Activated T-cell treated with anti-CD3 and anti-CD28 coated beads, Interleukin-2, amount 50 U/mL, for 72 hours (primary cell): ENCODE measurements at places on chromosomes 11 and 22. TPM values are rescaled to one million over a fixed set of nuclear protein-coding genes. Genes with fewer than 3 reads are reported as not detected.
A peak's percentile ranks its signal among the peaks of the same experiment; 100 is the strongest.

DNA sequence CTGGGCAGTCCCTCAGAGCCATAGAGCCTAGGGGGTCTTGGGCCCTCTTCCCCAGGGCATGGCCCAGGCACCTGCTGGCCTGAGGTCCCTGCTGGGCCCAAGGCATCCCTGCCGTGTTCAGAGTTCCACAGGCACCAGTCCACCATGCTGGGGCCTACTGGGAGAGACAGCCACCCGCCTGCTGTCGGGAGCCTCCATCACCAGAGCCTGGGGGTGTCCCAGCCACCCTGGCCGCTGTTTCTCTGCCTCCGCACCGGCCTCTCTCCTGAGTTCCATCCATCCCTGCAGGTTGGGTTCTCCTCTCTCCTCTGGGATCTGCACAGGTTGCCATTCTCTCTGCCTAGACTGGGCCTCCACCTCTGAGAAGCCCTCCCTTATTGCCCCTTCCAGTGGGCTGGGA lies 68.6 kb downstream of the KCNQ1 start:
- no peak for DNase-seq

DNA sequence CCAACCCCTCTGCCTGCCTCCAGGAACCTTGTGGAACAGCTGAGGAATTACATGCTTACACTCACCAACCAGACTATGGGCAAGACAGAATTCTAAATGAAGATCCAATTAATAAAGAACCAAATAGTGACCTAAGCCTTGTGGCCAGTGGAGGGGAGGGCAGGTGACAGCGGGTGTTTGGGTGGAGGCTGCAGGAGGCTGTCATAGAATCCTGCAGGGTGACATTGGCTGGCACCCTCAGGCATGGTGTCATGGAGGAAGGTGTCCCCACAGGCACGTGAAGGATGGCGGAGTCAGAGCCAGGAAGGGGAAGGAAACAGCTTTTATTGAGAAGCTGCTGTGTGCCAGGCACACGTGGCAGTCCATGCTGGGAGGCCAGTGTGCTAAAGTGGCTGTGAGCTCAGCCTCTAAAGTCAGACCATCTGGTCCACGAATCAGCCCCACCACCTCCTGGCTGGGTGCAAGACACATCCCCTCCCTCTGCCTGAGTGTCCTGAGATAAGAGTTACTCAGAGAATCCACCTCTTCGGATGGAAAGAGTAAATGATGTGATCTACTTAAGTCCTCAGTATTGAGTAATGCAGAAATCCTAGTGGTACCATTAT lies 8.7 kb downstream of the MYO18B start:
- no peak for DNase-seq

GRCh38 chr22:20469110-20469868 lies 26.3 kb downstream of the KLHL22 start:
- no peak for DNase-seq

GRCh38 chr11:63536669-63537292 lies at the start of gene PLAAT4:
PLAAT4 (plus strand) TSS chr11:63536808; CDS start chr11:63536869, 61 bp downstream.
- DNase-seq, result peak; percentile 35

DNA sequence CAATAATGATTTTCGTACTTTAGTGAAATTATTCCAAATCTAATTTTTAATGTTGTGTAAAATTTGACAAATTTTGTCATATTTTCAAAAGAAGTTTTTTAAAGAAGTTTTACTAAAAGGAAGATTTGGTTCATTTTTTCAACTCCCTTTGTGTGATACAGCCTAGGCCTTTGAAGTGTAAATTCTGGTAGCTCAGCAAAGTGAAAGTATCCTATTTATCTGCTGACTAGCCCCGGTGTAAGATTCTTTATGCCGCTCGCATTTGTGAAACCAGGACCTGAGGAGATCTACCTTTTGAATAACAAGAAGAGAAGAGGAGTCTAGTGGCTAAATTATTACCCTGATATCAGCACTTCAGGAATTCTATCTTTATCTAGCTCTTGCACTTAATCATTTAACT lies 177.4 kb downstream of the JRKL start:
- DNase-seq, result no peak

The NRXN2 gene
- 0.37 TPM for total RNA-seq

The GLYAT gene
- not detected for total RNA-seq

The OR2AG2 gene
- 0.19 TPM for total RNA-seq
